ENCODE measurements at places on chromosomes 7 and 10.
A peak's percentile ranks its signal among the peaks of the same experiment; 100 is the strongest.

DNA sequence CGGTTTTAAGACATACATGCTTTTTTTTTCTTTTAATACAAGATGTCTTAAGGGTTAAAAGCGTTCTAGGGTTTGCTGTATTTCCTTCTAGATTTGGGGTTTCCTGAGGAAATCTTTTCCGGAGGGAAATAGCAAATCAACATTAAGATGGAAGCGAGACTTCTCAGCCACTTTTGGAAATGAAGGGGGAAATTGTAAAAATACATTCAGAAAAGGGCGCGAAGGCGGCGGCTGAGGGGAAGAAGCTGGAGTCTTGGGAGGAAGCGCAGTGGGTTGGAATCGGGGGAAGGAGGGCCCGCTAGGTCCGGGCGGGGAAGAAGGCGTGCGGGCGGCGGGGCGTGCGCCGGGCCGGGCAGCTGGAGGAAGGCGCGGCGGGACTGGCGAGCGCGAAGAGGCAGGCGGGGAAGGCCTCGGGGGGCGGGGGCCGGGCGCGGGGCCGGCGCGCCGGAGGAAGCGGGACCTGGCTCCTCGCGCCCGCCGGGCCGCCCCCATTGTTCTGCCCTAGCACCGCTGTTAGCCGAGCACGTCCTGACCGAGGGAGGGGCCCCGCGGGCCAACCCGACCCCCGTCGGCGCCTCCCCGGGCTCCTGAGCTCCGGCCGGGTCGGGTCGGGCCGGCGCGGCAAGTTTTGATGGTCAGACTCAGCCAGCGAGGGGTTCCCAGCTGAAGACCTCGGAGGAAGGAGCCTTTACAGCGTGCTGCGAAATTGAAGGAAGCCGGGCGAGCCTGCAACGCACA lies 1.5 kb upstream of the SKIDA1 start:
- DNase-seq: peak; percentile 60

GRCh38 chr10:10911471-10911921 lies 106.2 kb upstream of the CELF2 start:
- DNase-seq: peak; percentile 31

GRCh38 chr10:7906128-7906527 lies 87.8 kb downstream of the TAF3 start:
- no peak for DNase-seq

- peak; percentile 66 for DNase-seq
Measured at GRCh38 chr10:17257466-17258321, 29.7 kb downstream of the VIM start.

DNA sequence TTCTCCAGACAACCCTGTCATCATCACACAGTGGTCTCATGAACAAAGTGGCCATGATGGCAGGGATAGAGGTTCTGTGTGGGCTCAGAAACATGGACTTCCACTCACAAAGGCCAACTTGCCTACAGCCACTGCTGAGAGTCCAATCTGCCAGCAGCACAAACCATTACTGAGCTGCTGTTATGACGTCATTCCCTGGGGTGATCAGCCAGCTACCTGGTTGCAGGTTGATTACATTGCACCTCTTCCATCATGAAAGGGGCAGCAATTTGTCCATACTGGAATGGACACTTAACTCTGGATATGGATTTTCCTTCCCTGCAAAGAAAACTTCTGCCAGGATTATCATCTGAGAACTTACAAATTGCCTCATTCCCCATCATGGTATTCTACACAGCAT lies 1275.9 kb downstream of the TYW1 start:
- no peak for DNase-seq

GRCh38 chr10:15760681-15761080 lies 41.0 kb upstream of the ITGA8 start:
- no peak for DNase-seq

DNA sequence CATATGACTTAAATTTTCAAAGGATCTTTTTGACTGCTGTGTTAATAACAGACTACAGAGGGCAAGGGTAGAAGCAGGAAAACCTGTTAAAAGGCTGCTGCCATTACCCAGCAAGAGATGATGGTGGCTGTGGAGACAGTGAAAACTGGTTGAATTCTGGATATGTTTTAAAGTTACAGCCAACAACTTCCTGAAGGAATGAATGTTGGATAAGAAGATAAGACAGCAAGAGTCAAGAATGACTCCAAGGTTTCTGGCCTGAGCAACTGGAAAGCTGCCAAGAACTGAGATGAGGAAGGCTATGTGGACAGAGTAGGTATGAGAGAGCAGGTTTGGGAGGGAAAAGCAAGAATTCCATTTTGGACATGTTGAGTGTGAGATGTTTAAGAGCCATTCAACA lies 19.1 kb downstream of the CNOT4 start:
- DNase-seq: peak; percentile 44

DNA sequence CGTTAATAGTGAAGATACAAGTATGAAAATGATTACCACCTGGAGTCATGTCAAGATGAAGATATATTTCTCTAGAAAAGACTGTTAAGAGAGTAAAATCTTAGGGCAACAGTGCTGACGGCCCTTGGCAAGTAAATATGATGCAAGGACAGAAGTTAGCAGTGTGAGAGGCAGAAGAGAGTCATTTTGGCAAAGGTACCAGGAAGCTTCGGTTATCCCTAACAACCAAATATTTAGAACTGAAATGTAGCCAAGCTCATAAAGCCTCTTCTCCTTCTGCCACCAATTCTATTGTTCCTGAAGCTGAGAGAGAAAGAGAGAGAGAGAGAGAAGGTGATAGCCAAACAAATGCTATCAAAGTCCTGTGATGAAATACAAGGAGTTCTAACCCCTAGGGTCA lies 109.6 kb downstream of the MACC1 start:
- no peak for DNase-seq

GRCh38 chr7:27782849-27783248 lies 42.9 kb downstream of the TAX1BP1 start:
- no peak for DNase-seq

- no peak for DNase-seq
Measured at GRCh38 chr10:75398200-75398691, 3.3 kb downstream of the ZNF503 start.

DNA sequence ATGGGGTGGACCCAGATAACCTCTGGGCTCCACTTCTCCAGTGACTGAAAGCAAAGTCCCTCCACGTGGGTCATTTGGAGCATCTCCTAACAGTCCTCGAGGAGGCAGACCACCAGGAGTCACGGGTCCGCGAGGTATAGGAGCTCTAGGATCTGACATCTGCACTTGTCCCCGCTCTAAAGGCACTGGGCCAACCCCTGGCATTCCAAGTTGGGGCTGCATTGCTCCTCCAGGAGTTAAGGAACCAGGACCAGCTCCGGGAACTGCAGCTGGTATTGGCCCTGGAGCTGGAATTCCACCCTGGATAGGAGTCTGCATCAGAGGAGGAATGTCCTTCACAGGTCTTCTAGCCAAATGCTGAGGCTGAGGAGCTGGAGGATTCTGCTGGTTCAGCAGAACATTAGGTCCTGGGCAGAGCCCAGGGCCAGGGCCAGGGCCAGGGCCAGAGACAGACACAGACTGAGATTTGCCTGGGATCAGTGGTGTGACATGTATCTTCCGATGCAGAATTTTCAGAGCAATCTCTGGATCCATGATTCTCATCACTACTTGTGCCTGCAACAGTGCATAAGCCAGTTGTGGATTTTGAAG lies 827 bp downstream of the CSTF2T start:
- no peak for DNase-seq

GRCh38 chr10:45446858-45447257 lies 72.8 kb downstream of the ALOX5 start:
- no peak for DNase-seq

GRCh38 chr7:40283391-40283790 lies 148.6 kb downstream of the SUGCT start:
- DNase-seq: no peak

GRCh38 chr10:87979847-87980246 lies 116.4 kb downstream of the PTEN start:
- no peak for DNase-seq

GRCh38 chr7:33845991-33846509 lies 59.3 kb upstream of the BMPER start:
- DNase-seq: peak; percentile 23

GRCh38 chr10:88386821-88387773 lies 196.0 kb downstream of the RNLS start:
- DNase-seq: peak; percentile 53

- DNase-seq: no peak
Measured at GRCh38 chr7:4642468-4643203, 39.5 kb upstream of the FOXK1 start.

- DNase-seq: no peak
Measured at GRCh38 chr7:55526770-55527169, 45.5 kb downstream of the VOPP1 start.

- no peak for DNase-seq
Measured at GRCh38 chr7:153405704-153406485, 646.3 kb upstream of the DPP6 start.

DNA sequence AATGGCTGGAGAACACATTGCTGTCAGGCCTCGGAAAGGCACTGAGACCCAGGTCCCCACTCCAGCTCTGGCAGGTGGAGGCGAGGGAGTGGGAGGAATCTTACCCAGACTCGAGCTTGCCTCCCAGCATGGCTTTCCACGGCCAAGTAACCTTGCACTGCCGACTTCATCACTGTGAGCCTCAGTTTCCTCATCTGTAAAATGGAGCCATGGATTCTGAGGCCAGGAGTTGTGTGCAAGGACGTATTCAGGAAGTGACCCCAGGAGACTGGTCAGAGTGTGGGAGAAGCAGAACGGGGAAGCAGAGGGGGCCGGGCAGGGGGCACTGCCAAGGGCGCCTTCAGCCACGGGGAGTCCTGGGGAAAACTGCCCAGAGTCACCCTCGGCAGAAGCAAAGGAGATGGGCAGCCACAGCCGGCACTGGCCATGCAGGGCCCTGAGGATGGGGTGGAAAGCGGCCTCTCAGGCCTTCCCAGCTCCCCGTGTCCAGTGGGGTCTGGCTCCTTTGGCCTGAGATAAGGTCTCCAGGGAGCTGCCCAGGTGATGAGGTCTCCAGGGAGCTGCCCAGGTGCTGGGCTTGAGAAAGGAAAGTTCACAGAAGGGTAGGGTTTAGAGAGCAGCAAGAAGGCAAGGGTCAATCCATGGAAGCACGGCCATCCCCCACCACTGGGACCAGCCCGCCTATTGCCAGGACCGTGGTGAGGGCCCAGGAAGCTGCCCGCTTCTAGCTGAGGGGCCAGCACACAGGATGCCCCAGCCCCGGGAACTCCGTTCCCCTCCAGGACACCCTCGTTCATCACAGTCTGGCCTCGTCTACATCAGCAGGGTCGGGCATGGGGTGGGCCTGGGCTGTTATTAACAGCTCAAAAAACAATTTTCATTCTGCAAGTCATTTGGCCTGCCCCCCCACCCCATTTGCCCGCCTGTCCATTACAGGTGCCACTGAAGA lies 34.3 kb upstream of the EN2 start:
- no peak for DNase-seq

DNA sequence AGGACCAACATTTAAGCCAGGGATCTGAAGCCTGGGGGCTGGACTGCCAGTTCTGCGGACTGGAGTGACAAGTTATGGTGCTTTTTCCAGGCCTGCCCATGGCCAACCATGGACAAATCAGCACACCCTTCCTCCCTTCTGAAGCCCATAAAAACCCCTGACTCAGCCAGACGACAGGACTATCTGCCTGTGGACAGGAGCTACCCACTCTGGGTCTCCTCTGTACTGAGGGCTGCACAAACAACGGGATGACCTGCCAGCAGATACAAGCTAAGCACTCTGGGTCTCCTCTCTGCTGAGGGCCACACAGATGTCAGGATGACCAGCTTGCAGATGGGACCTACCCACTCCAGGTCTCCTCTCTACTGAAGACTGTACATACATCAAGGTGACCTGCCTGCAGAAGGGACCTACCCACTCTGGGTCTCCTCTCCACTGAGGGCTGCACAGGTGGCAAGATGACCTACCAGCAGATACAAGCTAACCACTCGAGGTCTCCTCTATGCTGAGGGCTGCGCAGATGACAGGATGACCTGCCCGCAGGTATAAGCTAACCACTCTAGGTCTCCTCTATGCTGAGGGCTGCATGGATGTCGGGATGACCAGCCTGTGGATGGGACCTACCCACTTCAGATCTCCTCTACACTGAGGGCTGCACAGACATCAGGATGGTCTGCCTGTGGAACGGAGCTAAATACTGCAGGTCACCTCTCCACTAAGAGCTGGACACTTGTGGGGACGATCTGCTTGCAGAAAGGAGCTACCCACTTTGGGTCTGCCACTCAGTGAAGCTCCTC lies 110.1 kb upstream of the GPR22 start:
- DNase-seq: no peak

GRCh38 chr10:96417441-96417840 lies 58.6 kb upstream of the OPALIN start:
- no peak for DNase-seq

GRCh38 chr7:15543256-15543655 lies 18.6 kb downstream of the AGMO start:
- no peak for DNase-seq

DNA sequence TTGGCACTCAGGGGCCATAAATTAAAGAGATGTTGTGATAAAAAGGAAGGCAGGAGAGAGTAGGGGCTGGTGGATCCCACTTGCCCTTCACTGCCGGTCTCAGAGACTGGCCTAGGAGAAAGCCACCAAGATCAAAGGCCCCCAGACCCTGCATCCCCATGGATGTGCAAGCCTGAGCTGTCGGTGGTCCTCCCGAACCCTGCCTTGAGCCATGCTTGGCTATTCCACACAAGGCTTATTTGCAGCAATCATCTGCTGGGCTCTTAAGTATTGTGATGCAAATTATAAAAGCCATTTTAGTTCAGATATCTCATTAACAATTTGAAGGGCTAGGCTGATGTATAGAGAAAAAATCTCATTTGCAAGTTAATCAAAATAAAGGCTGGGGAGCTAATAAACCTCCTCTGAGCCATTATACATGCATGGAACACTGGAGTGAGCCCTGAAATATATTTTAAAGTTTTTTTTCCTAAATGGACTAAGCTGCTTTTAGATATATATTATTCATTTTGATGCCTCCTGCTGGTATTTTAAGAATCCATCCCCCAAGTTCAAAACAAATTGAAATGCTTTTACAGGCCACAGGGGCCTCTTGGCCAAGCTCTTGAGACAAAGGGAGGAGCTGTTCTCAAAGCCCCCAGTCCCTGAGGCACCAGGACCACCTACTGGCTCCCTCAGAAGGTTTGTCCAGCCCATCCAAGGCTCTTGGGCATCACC lies 28.1 kb downstream of the OAT start:
- no peak for DNase-seq

GRCh38 chr10:125038637-125039036 lies 96.7 kb downstream of the ZRANB1 start:
- DNase-seq: peak; percentile 80

Measured in body of pancreas (tissue), 4 donors.